ENCODE measurements at places on chromosomes 13 and 19. TPM values are rescaled to one million over a fixed set of nuclear protein-coding genes. Genes with fewer than 3 reads are reported as not detected.
A peak's percentile ranks its signal among the peaks of the same experiment; 100 is the strongest.

GRCh38 chr13:79121286-79121685 lies 284.8 kb downstream of the RBM26 start:
- no peak overlapping the region for H3K27ac ChIP-seq
- DNase-seq = no peak
- no peak overlapping the region for H3K4me3 ChIP-seq

DNA sequence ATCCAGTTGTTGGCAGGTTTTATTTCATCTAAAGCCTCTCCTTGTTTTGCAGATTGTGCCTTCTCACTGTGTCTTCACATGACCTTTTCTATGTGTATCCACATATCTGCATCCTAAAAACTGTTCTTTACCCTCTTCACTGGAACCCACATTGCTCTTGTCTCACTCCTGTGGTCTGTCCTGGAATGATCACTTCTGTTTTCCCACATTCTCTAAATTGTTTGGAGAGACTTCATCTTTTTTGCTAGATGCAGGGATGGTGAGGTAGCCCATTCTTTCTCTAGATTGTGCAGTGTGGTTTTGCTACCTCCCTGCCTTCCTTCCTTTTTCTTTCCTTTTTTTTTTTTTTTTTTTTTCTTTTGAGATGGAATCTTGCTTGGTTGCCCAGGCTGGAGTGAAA lies 608.6 kb upstream of the MIR17HG start:
- H3K4me3 ChIP-seq = no peak overlapping the region
- DNase-seq = no peak
- H3K4me1 ChIP-seq = no peaks in the 10 kb centered on the region
- no peak overlapping the region for H3K27ac ChIP-seq
- no peaks in the 10 kb centered on the region for H3K27me3 ChIP-seq

ZNF320 gene
- total RNA-seq = 11.3 TPM

DLL3 gene
- total RNA-seq = not detected

DNA sequence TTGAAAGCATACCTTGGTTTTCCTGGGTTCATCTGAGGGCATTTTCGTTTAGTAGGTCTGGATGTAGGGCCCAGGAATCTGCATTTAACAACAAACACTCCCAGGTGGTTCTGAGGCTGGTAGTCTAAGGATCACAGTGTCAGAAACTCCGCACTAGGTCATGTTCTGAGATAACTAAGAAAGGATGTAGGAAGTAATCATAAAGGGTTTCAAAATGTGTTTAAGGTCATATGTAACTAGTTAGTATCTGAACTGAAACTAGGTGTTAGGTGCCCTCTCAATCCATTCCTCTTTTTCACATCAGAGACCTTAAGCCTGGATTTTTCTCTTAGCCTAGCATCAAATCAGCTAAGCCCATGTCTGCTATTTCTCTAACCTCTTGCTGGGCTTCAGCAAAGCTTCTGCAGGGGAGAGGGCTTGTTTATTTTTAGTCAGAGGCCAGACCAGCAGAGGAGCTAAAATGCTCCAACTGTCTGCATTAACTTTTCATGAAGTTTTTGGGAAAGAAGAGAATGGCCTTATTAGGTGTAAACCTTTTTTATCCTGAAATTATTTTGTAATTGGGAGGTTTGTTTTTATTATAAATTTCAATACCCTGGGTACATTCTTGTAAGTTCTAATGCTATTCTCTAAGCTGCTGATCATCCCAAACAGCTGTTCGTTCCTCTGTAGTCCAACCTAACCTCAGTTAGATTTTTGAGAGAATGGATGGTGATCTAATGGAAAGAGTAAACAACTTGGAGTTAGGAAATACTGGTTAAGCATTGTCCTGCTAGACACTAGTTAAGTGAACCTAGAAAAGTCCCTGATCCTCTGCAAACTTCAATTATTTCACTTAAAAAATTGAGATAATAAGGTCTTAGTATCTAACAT lies 262.8 kb upstream of the RFC3 start:
- H3K4me3 ChIP-seq = no peak overlapping the region
- no peak overlapping the region for H3K27ac ChIP-seq
- no peaks in the 10 kb centered on the region for H3K36me3 ChIP-seq
- DNase-seq = no peak
- H3K27me3 ChIP-seq = no peaks in the 10 kb centered on the region

GRCh38 chr13:42485272-42485671 lies 88.7 kb upstream of the TNFSF11 start:
- no peak overlapping the region for H3K4me3 ChIP-seq
- H3K4me1 ChIP-seq = peaks cover 5% of the 10 kb centered on the region
- H3K27ac ChIP-seq = no peak overlapping the region
- DNase-seq = no peak

- H3K4me1 ChIP-seq = no peaks in the 10 kb centered on the region
- H3K27ac ChIP-seq = no peak overlapping the region
- H3K36me3 ChIP-seq = no peaks in the 10 kb centered on the region
- peaks cover 6% of the 10 kb centered on the region for H3K27me3 ChIP-seq
- no peak for DNase-seq
- H3K4me3 ChIP-seq = no peak overlapping the region
Measured at GRCh38 chr19:15231271-15231670, 977 bp downstream of the EPHX3 start.

DNA sequence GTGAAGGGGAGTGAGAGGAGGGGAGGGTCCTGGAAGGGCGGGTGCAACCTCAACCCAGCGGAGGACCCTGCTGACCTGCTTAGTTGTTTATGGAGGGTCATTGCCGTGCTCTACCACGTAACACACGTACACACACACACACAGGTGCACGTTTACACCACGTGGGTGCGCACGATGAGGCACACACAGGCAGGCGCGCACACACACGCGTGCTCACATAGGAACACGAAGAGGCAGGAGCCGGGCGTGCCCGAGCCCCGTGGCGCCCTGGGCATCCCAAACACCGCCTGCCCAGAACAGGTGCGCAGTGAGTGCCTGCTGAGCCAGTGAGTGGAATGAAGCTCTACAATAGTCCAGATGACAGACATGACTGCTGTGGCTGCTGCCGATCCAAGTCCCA lies 11.2 kb upstream of the MADCAM1 start:
- DNase-seq = no peak
- no peaks in the 10 kb centered on the region for H3K27me3 ChIP-seq
- H3K36me3 ChIP-seq = no peaks in the 10 kb centered on the region
- H3K4me3 ChIP-seq = no peak overlapping the region
- peak overlapping the region; percentile 2 for H3K27ac ChIP-seq

GRCh38 chr13:78601124-78601873 lies 2.1 kb downstream of the POU4F1 start:
- H3K36me3 ChIP-seq = no peaks in the 10 kb centered on the region
- no peak overlapping the region for H3K4me3 ChIP-seq
- H3K27ac ChIP-seq = no peak overlapping the region
- H3K27me3 ChIP-seq = peaks cover 92% of the 10 kb centered on the region
- H3K4me1 ChIP-seq = peaks cover 13% of the 10 kb centered on the region

SLITRK1 gene
- not detected for total RNA-seq

ZNF99 gene
- 0.10 TPM for total RNA-seq

DNA sequence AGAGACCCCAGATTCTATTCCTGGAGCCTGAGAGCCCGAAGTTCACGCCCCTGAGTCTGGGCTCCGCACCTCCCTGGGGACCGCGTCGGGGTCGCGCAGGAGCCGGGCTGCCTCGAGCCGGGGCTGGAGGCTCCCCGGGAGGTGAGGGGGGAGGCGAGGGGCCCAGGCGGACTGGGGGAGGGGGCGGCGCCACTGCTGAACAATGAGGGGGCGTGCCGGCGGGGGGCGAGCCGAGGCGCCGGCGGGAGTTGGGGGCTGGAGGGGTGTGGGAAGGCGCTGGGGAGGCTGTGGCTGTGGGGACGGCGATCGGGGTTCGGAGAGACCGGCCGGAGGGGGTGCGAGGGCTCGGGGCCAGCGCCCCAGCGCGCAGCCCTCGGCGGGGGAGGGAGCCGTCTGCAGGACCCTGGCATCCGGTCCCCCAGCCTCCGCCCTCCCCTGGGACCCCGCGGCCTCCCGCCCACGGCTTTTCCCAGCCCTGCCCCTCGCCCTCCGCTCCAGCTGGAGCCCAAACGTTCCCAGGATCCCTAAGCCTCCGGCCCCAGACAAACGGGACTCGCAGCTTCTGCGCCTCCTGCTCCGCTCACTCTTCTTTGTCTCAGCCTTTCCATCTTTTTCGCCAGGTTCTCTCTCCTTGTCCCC lies 922 bp downstream of the PLEKHG2 start:
- peaks cover 8% of the 10 kb centered on the region for H3K4me1 ChIP-seq
- peak; percentile 63 for DNase-seq
- no peaks in the 10 kb centered on the region for H3K27me3 ChIP-seq
- H3K36me3 ChIP-seq = no peaks in the 10 kb centered on the region

HRC gene
- total RNA-seq = 28.4 TPM

TEX29 gene
- not detected for total RNA-seq

ZNF560 gene
- not detected for total RNA-seq

GRCh38 chr19:15129856-15130585 lies 22.8 kb downstream of the SYDE1 start:
- H3K27me3 ChIP-seq = no peaks in the 10 kb centered on the region
- no peak overlapping the region for H3K27ac ChIP-seq
- no peak for DNase-seq
- peaks cover 11% of the 10 kb centered on the region for H3K4me1 ChIP-seq

RFPL4A gene
- 0.28 TPM for total RNA-seq

DNA sequence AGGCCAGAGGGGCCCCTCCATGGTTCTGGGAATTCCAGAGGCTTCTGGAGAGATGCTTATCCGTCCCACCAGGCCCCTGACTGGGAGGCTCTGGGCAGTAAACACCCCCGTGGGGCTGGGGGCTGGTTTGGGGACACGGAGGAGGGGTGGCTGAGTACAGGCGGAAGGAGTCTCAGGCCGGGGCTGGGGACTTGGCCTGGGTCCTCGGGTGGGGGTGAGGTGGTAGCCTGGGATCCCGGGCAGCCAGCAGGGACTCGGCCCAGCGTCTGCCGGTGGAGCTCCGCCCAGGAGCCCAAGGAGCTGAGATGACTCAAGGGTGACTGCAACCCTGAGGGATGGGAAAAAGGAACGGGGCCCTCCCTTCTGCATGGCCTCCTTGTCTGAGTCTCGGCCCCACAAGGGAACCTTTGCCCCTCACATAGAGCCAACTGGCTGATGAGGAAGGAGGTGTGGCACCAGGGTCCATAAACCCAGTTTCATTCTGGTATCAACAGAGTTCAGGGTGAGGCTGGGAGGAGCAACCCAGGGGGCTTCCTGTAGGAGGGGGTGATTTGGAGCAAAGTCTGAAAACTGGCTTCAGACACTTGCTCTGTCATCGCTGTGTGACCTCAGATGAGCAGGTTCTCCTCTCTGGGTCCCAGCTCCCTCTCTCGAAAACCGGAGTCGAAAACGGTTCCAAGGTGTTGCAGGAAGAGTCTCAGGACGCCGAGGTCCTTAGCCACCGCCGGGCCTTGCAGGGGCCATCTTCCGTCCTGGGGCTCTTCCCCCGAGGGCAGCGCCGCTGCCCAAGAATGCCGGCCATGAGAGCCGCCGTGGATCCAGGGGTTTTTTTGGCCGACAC lies 809 bp downstream of the MISP start:
- no peaks in the 10 kb centered on the region for H3K36me3 ChIP-seq
- H3K27ac ChIP-seq = no peak overlapping the region
- DNase-seq = no peak
- no peak overlapping the region for H3K4me3 ChIP-seq
- H3K27me3 ChIP-seq = no peaks in the 10 kb centered on the region

DNA sequence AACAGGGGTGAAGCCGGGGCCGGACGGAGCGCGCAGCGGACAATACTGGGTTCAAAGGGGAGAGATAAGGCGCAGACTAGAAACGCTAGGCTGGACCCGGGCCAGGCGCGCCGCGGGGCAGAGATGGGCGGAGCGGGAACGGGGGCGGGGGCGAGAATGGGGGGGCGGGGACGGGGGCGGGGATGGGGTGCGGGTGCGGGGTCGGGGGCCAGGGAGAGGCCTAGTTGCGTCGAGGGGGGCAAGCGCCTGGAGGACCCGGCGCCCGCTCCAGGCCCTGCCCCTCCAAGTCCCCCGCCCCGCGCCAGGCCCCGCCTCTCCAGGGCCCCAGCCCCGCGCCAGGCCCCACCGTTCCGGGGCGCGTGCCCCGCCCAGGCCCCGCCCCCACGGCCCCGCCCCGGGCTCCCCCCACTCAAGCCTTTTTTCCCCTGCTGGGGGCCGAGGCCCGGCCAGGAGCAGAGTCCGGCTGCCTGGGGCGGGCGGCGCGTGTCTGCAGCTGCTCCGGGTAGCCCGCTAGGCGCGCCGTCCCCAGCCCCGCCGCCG lies at the start of gene CERS4:
CERS4 (plus strand) TSS at position 449 of the 540 bp plus-strand sequence. CDS start 41,707 bp downstream, outside the sequence.
- H3K4me3 ChIP-seq = no peak within 1 kb of the TSS
- H3K27me3 ChIP-seq = no peaks in the 10 kb centered on the region

- no peaks in the 10 kb centered on the region for H3K36me3 ChIP-seq
- no peak overlapping the region for H3K4me3 ChIP-seq
- H3K27me3 ChIP-seq = no peaks in the 10 kb centered on the region
- DNase-seq = no peak
- no peaks in the 10 kb centered on the region for H3K4me1 ChIP-seq
- H3K27ac ChIP-seq = no peak overlapping the region
Measured at GRCh38 chr13:105334211-105334610, 1201.3 kb downstream of the EFNB2 start.

SH2D3A gene
- not detected for total RNA-seq

GRCh38 chr19:45323671-45324081 lies 1.0 kb upstream of the CKM start:
- peaks cover 11% of the 10 kb centered on the region for H3K27me3 ChIP-seq
- no peak overlapping the region for H3K27ac ChIP-seq
- no peaks in the 10 kb centered on the region for H3K36me3 ChIP-seq
- DNase-seq = no peak
- H3K4me3 ChIP-seq = no peak overlapping the region

FBN3 gene
- not detected for total RNA-seq

FUT3 gene
- 0.14 TPM for total RNA-seq

DNA sequence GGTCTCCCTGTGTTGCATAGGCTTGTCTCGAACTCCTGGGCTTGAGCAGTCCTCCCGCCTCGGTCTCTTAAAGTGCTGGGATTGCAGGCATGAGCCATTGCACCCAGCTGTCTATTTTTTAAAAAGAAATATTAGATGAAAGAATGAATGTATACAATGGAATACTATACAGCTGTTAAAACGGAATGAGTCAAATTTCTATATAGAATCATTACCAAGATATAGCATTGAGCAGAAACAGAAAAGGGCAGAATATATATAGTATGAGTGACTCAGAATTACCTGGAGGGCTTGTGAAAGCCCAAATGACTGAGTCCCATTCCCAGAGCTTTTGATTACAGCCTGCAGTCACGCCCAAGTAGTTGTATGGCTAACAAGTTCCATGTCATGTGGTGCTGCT lies 4.4 kb downstream of the DACT3 start:
- no peak overlapping the region for H3K27ac ChIP-seq
- peaks cover 16% of the 10 kb centered on the region for H3K4me1 ChIP-seq
- H3K4me3 ChIP-seq = no peak overlapping the region
- H3K36me3 ChIP-seq = no peaks in the 10 kb centered on the region
- no peaks in the 10 kb centered on the region for H3K27me3 ChIP-seq
